ENCODE measurements at places on chromosomes 3 and 15.

DNA sequence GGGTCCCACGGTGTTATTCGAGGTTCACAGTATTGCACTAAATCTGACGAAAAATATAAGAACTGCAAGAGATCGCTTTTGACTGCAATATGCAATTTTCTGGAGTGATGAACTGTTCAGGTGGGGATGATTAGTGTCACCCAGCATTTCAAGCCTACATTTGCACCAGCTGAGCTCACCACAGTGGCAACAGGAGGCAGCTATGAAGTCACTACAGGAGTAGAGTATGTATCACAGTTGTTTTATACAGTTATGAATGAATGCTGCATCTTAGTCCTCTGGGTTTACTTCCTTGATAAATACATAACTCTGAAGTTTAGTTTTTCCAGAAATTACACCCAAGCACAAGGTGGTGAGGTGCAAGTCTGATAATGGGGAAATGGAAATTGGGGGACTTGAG is 69.6 kb downstream of the CHSY1 start:
- DNase-seq = no peak
- H3K4me3 ChIP-seq = no peak overlapping the region
- peaks cover 10% of the 10 kb centered on the region for H3K36me3 ChIP-seq
- no peaks in the 10 kb centered on the region for H3K27me3 ChIP-seq
- no peak overlapping the region for H3K27ac ChIP-seq

DNA sequence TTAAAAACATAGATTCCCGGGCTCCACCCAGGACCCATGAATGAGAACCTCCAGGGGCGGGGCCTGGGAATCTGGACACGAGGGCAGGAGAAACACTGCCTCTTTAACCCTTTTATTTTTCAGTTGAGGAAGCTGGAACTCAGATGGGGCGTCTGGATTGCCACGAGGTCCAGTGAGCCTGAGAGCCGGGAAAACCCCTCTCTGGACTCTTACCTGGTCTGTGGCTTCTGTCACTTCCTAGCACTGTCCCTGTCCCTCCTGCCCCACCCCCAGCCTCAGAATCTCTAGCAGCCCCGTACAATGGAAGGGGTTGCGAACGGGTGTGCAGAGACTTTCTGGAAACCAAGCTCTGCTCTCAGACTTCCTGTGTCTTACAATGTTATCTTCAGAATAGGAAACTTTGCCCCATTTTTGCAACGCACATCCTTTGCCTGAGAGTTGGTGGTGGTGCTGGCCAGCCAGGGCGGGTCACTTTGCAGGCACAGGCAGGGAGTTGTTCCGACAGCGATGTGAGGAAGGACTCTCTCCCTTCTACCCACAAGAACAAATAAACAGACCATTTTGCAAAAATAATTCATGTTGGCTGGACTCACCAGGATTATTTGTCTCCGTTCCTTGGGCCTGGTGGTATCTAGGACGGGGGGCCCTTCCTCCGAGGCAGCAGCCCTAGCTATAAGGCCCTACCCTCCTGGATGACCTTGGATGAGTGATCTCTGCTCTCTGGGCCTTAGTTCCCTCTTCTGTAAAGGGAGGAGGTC is 59.1 kb downstream of the SMAD6 start:
- H3K36me3 ChIP-seq = no peaks in the 10 kb centered on the region
- no peak overlapping the region for H3K4me3 ChIP-seq
- DNase-seq = no peak
- peaks cover 8% of the 10 kb centered on the region for H3K4me1 ChIP-seq

DNA sequence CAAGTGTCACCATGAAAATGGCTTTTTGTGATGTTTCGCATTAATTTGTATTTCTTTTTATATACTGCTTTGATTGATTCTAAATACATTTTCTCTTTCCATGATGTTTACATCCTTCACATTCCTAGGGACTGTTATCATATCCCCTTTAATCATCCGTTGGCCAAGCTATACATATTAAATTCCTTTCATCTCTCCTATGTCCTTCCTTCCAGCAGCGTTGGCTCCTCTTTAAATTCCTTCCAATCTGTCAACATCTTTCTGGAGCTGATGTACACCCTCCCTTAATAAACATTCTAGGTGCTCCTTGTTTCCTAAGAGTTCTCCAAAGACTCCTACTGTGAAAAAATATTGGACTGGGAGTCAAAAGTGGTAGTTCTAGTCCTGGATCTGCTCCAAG is 87.8 kb downstream of the IGF2BP2 start:
- H3K36me3 ChIP-seq = peaks cover 4% of the 10 kb centered on the region
- no peaks in the 10 kb centered on the region for H3K27me3 ChIP-seq
- H3K27ac ChIP-seq = no peak overlapping the region

DNA sequence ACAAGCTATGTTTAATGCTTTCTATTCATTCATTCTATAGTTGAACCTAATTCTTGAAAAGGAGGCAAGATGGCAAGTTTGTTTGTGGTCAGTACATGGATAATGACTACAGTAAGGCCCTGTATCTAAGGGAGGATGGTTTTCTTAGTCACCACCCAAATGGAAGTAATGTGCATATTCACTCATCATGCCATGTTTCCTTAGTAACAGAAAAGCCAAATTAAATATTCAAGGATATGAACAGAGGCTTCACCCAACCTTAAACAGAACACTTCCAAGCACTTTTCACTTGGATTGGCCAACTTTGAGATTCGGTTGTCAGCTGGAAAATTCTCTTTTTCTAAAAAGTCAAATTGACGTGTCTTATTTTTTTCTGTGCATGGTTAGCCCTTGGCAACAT is 805.3 kb upstream of the LMCD1 start:
- no peak overlapping the region for H3K27ac ChIP-seq
- no peaks in the 10 kb centered on the region for H3K4me1 ChIP-seq
- no peak for DNase-seq
- H3K27me3 ChIP-seq = no peaks in the 10 kb centered on the region

GRCh38 chr15:27764339-27764738 is 334.8 kb downstream of the OCA2 start:
- H3K27ac ChIP-seq = no peak overlapping the region

DNA sequence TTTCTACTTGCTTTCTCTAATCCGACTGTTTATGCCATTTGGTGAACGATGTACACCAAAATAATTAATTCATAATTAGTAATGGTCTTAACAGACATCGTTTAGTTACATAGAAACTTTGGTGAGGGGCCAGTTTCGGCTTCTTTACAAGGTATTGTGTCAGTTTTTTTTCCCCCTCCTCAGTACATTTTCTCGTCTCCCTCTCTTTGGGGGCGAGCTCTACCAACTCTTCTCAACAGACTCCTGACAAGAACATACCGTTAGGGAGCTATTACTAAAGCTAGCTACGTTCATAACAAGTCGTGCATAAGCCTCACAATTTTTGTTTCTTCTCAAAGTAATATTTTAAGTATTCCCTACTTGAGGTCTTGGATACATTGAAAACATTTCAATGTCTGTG is 1.4 kb downstream of the U2SURP start:
- no peak for DNase-seq
- no peak overlapping the region for H3K27ac ChIP-seq
- peak overlapping the region; percentile 92 for H3K4me3 ChIP-seq
- H3K27me3 ChIP-seq = no peaks in the 10 kb centered on the region

GRCh38 chr15:66622591-66623022 is 56.8 kb upstream of the LCTL start:
- H3K4me1 ChIP-seq = peaks cover 18% of the 10 kb centered on the region
- no peak overlapping the region for H3K27ac ChIP-seq
- no peak overlapping the region for H3K4me3 ChIP-seq
- no peak for DNase-seq
- no peaks in the 10 kb centered on the region for H3K36me3 ChIP-seq

- no peak for DNase-seq
- H3K4me3 ChIP-seq = no peak overlapping the region
- H3K36me3 ChIP-seq = no peaks in the 10 kb centered on the region
- H3K27ac ChIP-seq = no peak overlapping the region
- no peaks in the 10 kb centered on the region for H3K27me3 ChIP-seq
Observed at GRCh38 chr15:59313641-59314332, 58.9 kb downstream of the MYO1E start.

DNA sequence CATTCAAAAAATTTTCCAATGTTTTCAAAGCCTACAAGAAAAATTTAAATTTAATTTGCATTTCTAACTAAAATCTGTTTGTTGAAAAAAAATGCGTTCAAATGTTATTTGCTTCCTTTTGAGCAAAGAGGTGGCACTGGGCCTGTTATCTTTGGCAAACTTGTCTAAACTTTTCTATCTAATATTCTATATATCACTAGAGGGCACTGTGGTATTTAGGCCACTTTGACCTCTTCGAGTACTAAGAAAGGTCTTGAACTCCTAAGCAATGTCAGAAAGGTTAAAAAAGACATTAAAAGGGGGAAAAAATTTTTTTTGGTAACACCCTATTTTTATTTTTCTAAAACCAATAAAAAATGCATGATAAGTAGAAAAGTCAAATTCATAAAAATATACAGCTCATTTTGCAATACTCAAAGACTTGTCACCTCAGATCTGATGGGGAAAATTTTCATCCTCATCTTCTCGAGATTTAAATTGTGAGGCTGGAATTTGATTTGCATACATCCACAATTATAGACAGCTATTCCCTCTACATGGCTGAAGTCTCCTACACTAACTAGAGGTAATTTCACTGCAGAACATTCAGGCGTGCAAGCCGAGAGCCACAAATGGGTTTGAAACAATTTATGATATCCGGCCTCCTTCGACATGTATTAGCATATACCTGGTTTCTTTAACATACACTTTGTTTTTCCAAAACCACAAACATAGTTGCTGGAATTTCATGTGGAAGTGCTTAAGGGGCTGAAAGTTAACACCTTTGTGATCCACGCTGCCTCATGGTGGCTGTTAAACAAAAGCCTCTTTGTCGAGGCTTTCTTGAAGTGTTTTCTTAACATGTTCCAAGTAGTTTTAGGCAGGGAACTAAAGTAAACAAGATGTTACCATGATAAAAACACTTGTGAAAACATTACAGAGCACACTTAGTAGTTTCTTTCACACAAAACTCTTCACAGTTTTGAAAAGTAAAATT is 576.4 kb downstream of the FOXP1 start:
- no peak overlapping the region for H3K27ac ChIP-seq
- DNase-seq = no peak
- H3K36me3 ChIP-seq = no peaks in the 10 kb centered on the region
- H3K4me1 ChIP-seq = peaks cover 9% of the 10 kb centered on the region

DNA sequence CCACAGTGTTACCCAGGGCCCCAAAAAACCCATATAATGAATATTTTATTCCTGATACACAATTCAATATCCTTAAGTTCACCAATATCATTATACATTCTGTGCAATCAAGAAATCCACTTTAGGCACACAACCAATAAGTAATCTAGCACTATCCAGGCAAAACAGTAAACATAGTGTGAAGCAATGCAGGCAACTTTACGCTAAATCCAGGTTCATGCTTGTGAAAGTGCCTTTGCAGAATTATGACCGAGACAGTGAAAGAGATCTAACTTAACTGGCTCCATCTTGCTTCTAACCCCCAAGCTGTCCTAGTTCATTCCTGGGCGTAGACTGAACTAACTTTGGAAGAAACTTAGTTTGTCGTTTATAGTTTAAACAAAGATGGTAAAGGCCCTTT is 34.2 kb upstream of the INO80 start:
- H3K4me3 ChIP-seq = no peak overlapping the region

DNA sequence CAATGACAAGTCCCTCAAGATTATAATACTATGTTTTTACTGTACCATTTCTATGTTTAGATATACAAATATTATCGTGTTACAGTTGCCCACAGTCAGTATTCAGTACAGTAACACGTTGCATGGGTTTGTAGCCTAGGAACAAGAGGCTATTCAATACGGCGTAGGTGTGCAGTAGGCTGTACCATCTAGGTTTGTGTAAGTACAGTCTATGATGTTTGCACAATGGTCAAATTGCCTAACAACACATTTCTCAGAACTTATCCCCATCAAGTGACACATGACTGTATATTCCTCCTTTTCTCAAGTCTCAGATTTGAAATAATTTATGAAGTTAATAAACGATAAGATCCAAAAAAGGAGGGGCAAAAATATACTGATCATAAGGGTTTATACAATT is 21.7 kb downstream of the ZDHHC3 start:
- H3K36me3 ChIP-seq = peaks cover 7% of the 10 kb centered on the region
- no peak for DNase-seq
- no peak overlapping the region for H3K4me3 ChIP-seq
- no peaks in the 10 kb centered on the region for H3K27me3 ChIP-seq

DNA sequence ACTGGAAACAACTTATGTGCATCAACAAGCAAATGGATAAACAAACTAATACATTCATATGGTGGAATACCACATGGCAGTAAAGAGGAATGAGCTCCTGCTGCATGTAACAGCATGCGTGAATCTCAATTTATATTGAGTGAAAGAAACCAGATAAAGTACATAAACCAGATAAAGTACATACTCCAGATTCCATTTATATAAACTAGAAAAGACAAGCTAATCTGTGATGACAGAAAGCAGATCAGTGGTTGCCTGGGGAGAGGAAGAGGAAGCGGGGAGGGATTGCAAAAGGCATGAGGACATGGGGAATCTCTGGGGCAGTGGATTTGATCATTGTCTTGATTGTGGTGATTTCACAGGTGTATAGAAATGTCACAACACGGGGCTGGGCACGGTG is 34.2 kb downstream of the LIMD1 start:
- peaks cover 2% of the 10 kb centered on the region for H3K4me1 ChIP-seq
- no peak overlapping the region for H3K4me3 ChIP-seq
- no peak overlapping the region for H3K27ac ChIP-seq

- H3K4me1 ChIP-seq = peaks cover 7% of the 10 kb centered on the region
- DNase-seq = no peak
- H3K27me3 ChIP-seq = no peaks in the 10 kb centered on the region
- H3K4me3 ChIP-seq = no peak overlapping the region
Observed at GRCh38 chr15:64519897-64520296, 59.5 kb downstream of the ZNF609 start.

DNA sequence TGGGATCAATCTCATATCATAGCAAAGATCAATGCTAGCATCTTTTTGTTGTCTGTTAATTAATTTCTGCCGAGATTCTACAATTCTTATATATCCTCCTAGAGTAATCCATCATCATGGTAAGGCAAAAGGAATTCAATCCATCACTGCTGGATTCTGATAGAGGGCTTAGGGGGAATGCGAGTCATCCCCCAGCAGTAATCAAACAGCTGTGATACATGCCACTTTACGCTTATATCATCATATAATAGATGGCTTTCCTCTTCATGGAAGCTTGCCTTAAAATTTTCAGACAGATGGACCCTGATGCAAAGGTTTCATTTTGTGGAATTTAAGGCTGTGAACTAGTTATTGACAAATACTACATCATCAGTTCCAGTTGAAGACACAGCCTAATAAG is 645.9 kb downstream of the CADM2 start:
- H3K27me3 ChIP-seq = no peaks in the 10 kb centered on the region
- no peak overlapping the region for H3K27ac ChIP-seq
- H3K36me3 ChIP-seq = no peaks in the 10 kb centered on the region
- no peak overlapping the region for H3K4me3 ChIP-seq

DNA sequence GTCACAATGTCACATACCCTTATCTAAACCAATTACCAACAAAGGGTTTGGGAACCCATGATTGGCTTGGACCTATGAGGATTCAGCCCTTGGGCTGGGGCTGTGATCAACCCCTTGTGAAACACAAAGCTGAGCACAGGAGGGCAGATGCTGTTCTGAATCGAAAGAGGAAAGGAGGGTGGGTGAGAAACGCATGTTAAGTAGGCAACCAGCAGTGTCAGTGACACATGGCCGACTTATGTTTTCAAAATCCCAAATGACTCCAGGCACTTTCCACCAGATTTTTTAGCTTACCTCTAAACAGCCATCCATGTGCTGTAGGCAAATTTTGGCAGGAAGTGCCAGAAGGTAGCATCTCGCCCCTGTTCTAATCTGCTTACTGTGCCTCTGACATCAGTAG is 34.1 kb upstream of the KLHL25 start:
- no peak overlapping the region for H3K27ac ChIP-seq
- H3K4me1 ChIP-seq = peaks cover 6% of the 10 kb centered on the region
- no peak overlapping the region for H3K4me3 ChIP-seq

Data from neuronal stem cell (in vitro differentiated cells).